Foreskin keratinocyte (primary cell): ENCODE measurements at places on chromosomes 4 and X. TPM values are rescaled to one million over a fixed set of nuclear protein-coding genes. Genes with fewer than 3 reads are reported as not detected.

The SRPX2 gene
- total RNA-seq: 0.31 and 0.49 TPM in 2 replicates

The EVC2 gene
- total RNA-seq: 7.5 TPM in 2 replicates

The RPA4 gene
- 0.21 and 0.44 TPM in 2 replicates for total RNA-seq

The PRSS12 gene
- total RNA-seq: 19.4 and 22.8 TPM in 2 replicates

The AMTN gene
- total RNA-seq: not detected in 2 replicates

The SPANXA1 gene
- not detected in 2 replicates for total RNA-seq

DNA sequence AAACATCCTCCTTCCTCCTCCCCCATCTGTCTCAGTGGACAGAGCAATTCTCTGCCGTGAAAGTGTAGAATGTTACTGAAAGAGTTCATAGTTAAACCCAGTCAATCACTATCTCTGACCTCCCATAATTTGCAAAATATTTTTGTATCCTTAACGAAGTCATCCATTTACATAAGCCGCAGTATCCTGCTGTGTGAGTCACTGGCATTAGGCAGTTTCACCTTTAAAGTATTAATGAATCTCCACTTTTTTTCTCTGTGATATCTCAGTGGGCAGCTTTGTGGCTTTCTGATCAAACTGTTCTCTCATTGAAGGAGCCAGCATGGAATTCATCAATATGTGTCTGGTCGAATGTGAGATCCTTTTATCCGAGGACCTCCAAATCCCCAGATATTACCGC, 678.6 kb upstream of the TENM3 start:
- no peak for DNase-seq

GRCh38 chr4:25466966-25467697, 90.1 kb downstream of the ANAPC4 start:
- no peak for DNase-seq

DNA sequence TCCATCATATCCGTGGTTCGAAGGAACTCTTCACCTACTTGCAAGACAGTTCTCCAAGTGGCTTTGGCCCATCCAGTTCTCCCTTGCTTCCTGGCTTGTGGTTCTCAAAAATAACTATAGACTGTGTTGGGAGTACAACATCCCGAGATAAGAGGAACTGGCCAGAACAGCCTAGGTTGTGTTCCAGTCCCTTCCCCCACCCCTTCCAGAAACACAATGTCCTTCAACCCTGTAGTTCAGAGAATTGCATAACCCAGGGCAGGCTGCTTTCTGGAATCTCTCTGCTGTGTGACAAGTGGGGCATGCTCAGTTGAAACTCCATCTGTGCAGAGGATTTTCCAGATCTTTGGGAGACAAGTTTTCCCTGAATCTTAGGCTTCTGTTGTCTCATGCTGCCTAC, 206.5 kb downstream of the PCDH10 start:
- DNase-seq: no peak

- DNase-seq: no peak
Measured at GRCh38 chr4:165592386-165592785, 213.6 kb downstream of the CPE start.

DNA sequence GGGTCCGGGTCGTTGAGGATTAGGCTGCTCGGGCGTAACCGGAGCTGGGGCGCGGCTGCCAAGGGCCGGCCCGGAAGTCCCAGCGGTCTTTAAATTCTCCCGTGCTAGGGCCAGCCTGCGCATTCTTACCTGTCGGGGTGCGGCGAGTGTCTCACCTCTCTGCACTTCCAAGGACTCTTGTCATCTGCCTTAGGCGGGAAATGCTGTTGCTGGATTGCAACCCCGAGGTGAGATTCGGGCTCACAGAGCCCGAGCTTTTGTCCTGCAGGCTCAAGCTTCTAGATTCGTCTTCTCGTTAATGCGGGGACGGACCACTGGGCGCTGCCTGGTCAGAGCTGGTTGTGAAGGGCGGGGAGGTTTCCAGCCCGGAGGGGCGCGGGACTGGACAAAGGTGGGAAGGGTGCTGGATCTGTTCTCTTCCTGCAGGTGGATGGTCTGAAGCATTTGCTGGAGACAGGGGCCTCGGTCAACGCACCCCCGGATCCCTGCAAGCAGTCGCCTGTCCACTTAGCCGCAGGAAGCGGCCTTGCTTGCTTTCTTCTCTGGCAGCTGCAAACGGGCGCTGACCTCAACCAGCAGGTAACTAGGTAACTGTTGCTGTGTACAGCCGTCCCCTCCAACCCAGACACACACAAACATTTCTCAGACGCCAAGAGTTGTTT, at the start of gene ANKRD37:
TSS of gene ANKRD37 (plus strand) at position 118 of the 662 bp plus-strand sequence. CDS start at position 201, 83 bp downstream.
- DNase-seq: no peak

- no peak for DNase-seq
Measured at GRCh38 chrX:152893980-152894610, 3.8 kb upstream of the ZNF185 start.

GRCh38 chrX:121258545-121258944, 211.1 kb downstream of the GLUD2 start:
- no peak for DNase-seq

DNA sequence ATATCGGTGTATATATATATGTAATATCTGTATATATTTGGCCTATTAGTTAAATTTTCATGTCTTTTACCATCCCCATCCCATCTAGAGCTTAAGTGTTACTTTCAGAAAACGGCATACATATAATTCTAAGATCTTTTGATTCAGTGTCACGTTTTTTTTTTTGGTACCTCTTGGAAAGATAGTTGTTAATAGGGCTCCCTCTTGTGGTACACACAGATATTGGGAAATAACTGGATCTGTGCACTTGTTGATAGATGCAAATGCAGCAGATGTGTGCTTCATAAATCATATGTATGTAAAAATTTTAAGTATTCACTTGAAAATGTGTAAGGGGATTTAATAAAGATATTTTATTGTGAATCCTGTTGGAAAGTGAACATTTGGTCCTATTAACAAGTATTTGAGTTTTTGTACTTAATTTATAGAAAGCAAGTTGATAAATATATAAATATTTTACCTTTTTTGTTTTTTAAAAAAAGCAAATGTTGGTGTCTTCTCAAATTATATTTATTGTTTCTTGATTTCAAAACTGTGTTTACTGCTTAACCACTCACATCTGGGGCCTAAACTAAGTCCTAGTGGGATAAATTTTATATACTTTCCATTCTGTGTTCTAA, 74.7 kb downstream of the PAQR3 start:
- peak; percentile 60 for DNase-seq
